ENCODE measurements at places on chromosomes 7 and 10.

GRCh38 chr10:8825611-8826010 lies 771.1 kb downstream of the GATA3 start:
- DNase-seq = no peak

DNA sequence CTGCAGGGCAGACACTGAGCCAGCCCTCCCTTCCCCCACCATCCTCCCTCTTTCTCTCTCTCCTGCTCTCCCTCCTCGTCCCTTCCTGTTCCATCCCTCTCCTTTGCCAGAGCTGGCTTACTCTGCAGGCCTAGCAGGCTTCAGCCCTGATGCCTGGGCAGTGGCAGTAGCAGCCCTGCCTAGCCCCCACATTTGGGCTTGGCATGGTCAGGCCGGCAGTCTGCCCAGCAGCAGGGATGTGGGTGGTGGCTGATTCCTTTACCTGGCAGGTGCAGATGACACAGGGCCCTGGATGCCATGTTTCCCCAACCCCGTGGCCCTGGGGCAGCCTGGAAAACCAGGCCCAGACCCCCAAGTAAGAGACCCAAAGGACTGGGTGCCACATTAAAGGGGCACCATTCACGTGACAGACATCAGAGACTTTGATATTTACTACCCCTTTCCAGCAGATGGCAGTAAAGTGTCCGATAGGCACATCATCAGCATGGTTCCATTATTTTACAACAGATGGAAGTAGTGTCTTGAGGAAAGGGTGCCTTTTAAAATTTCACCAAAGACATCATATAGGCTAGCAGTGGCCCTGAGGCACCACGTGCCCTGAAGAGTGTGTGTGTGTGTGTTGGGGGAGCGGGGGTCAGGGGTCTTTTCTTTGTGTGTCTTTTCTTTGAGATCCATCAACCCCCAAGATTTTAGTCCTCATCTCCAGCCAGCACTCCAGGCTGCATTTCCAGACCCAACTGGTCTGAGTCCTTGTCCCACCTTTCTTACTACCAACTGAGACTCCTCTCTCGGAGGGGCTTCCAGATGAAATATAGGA lies 5.9 kb downstream of the KCP start:
- peak; percentile 83 for DNase-seq

DNA sequence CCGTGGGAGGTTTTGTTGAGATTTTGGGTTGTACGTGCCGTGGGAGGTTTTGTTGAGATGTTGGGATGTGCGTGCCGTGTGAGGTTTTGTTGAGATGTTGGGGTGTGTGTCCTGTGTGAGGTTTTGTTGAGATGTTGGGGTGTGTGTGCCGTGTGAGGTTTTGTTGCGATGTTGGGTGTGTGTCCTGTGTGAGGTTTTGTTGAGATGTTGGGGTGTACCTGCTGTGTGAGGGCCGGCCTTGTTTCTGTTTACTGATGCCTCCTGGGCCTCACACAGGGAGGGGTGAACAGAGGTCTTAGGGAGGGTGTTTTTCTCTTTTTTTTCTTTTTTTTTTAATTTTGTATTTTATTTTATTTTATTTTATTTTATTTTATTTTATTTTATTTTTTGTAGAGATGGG lies 36.7 kb downstream of the INPP5A start:
- DNase-seq = no peak

GRCh38 chr10:77182803-77183202 lies 454.8 kb downstream of the KCNMA1 start:
- no peak for DNase-seq

GRCh38 chr10:122251459-122252255 lies 19.4 kb upstream of the BTBD16 start:
- DNase-seq = no peak

DNA sequence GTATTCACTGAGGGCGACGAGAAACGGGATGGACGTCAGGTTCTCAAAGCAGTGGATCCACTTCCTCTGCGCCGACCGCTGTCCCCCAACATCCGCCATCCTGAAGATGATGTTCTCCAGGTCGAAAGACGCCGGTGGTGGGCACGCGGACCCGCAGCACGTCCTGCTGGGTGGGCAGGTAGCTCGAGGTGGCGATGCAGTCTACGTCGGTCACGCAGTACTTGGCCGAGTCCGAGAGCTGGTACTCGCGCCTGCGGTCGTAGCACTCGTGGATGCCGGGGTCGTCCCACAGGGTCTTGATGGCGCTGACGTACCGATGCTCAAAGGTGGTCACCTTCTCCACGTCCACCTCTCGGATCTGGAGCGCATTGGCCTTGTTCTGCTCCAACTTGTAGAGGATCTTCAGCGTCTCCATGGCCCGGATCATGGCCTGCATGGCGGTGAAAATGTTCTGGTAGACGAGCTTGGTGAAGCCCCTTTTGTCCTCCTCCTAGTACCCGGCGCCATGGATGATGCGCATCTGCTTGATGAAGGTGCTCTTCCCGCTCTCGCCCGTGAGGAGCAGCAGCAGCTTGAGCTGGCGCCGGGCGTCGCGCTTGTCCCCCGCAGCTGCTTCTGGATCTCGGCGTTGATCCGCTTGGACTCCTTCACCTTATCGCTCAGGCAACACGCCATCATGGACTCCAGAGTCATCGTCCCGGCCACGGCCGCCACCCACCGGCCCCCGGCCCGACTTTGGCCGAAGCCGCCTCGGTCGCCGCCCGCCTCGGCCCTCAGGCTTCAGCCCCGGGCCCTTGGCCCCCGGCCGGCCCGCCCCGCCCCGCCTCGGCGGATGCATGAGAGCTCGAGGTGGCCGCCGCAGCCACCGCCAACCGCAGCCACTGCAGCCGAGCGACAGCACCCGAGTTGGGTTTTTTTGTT lies 122.9 kb upstream of the KCTD7 start:
- DNase-seq = no peak

DNA sequence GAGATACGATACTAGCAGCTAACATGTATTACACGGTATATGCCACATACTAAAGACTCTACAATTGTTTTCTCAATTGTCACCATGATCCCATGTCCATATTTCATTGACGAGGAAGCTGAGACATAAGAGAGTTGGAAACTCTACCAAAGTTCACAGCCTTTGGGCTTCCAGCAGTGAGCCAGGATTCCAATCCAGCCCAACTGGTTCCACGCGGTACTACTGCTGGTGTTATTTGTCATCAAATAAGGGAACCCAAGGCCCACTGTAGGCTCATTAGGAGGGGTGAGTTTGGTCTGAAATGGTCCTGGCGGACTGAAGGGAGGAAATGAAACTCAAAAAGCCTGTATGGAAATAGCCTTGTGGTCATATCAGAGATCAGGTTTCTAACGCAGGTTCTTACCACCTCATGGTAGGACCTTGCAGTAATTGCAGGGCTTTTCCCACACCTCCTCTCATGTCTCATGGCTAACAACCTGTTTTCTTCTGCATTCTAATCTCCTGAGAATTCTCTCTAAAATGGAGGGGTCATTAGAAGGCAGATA lies 814.6 kb downstream of the LRMDA start:
- no peak for DNase-seq

- DNase-seq = no peak
Measured at GRCh38 chr7:106243893-106244292, 40.9 kb downstream of the NAMPT start.
